ENCODE measurements at places on chromosomes 12 and 14. TPM values are rescaled to one million over a fixed set of nuclear protein-coding genes. Genes with fewer than 3 reads are reported as not detected.

DNA sequence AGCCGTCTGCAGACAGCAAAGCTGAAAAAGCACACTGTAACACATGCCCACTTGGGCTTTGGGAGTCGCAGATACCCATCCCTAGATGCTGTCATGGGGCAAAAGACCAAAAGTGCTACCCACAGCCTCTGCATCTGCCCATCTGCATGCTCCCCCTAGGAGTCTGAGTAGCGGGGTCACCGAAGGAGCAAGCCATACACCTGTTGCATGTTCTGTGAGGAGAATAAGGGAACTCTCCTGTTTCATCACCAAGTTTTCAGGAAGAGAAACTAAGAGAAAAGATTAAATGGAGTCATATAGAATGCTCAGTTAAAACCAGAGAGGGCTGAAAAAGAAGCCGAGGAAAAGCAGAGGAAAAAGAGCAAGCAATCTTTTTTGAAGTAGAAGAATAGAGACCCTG is 13.7 kb upstream of the ST8SIA1 start:
- no peak for DNase-seq

DNA sequence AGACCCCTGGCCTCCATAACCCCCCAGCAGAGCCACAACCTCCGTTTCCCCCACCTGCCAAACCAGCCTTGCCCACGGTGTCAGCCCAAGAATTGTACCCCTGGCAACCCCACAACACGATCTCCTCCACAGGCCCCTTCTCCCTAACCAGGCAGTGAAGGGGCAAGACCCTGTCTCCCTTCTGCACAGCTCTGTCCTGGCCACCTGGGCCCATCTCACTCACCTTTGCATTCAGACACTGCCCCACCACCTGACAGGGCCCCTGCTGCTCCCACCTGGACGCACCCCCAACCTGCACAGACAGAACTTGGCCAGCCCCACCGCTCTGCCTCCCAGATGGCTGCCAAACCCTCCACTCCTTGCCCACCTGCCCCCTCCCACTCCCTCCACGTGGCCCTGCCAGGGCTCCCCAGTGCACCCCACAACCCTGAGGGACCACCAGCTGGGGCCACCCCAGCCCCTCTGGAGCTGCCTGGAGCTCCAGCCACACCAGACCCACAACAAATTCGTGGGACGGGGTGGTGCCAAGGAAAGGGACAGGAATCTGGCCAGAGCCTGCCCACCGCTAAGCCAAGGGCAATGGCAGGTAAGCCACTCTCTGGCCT is 11.8 kb downstream of the AHNAK2 start:
- no peak for DNase-seq

GRCh38 chr14:89455412-89455811 is 38.4 kb upstream of the FOXN3 start:
- DNase-seq = no peak

DNA sequence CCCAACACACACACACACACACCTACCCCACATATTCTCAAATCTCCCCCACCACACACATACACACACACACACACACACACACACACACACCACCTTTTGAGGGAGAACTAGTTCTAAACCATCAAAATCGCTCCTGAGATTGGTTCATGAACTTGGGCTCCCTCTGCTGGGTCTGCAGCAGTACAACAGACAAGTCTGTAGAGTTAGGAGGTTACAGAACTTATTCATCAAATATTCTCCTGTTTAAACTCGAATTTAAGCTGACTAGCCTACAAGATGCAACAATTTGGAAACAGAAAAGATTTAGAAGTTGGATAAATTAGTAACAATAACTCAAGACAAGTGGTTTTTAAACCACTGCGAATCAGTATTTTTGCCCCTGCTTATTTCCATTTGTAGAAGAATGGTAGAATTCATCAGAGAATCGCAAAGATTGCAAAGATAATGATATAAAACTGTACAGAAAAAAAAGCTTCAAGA is 136.4 kb upstream of the USP15 start:
- DNase-seq = peak; percentile 38

DNA sequence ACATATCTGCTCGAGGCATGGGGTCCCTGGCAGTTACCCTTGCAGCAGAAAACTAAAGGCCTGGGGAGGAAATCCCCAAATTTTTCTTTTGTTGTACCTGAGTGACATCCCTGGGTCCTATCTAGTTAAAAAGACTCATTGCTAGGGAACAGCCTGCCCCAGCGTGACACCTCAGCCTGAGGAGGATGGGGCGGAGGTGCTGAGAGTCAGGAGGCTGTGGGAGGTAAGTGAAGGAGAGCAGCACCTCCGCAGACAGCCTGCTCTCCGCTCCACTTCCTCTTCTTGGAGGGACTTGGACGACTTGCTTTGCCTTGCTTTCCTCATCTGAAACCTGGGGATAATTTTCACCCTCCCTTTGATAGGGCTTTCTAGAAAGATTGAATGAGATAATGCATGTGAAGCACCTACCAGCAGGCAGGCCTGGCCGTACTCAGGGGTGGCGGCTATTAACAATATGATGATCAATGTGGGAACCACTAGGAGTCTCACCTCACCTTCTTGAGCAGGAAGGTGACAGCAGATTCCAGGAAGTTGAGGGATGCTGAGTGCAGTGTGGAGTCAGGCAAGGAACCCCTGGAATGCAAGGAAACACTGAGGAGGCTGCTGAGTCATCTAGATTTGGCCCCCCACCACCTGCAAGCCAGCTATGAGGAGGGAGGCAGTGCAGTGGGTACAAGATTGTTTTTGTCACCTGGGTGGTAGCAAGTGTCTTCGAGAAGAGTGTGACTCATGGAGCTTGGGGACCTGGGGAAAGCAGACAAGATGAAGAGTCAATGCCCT is 23.2 kb downstream of the UBE3B start:
- no peak for DNase-seq

DNA sequence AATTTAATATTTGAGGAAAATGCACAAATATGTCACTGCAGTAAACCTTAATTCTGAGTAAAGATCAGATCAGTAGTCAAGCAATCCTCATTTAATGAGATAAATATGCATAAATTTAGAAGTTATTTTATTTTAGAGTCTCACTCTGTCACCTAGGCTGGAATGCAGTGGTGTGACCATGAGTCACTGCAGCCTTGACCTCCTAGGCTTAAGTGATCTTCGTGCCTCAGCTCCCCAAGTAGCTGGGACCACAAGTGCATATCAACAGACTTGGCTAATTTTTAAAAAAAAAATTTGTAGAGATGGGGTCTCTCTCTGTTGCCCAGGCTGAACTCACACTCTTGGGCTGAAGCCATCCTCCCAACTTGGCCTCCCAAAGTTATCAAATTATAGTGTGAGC is 41.3 kb downstream of the LMO3 start:
- no peak for DNase-seq

DNA sequence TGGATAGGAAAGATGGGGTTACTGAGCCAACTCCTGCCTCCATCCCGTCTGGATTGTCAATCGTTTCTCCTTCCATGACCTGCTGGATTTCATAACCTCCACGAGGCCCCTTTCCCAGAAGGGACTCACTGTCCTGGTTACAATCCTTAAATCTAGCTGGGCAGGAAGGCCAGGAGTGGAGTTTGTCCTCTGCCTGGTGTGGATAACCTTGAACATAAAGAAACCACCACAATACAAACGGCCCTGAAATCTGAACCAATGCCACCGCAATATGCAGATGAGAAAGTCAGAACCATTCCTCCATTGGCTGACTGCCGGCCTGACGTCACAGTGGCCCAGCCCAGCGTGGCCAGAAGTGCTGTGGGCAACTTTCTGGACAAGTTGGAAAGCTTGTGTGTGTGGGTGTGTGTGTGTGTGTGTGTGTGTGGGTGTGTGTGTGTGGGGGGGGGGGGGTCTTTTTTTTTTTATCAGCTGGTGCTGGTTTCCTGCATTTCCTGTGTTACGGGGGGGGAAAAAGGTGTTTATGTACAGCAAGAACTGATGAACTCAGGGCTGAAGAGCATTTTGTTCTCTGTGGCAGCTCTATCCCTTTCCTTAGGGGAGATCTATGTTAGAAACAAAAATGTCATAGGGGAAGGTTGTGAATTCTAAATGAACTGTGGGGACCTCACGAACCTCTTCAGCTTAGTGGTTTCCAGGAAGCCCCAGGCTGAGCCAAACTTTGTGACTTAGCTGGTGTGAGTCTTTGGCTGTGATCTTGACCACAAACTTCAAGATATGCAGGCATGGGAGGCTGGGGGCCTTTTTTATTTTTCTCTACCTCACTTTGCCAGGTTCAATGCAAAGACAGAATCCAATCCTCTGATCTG is 81.6 kb upstream of the MED13L start:
- peak; percentile 75 for DNase-seq

DNA sequence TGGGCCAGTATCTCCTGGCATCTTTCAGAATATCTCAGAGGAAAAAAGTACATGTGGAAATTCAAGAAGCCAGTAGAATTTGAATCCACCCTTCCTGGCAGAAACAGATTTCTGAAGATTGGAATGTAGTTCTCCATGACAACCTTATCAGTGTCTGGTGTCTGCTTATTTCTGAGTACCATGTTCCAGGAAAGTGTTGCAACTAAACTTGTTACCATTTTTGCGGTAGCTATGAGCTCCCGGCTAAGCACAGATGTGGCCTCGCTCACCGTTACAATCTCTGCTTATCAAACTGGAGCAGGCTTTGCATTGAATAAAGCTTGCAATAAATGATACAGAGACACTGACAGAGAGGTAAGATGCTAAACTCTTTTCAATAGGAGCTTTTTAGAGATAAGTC is 13.0 kb upstream of the ITPR2 start:
- no peak for DNase-seq

Gene PLEKHH1
- total RNA-seq = 11.9 TPM

DNA sequence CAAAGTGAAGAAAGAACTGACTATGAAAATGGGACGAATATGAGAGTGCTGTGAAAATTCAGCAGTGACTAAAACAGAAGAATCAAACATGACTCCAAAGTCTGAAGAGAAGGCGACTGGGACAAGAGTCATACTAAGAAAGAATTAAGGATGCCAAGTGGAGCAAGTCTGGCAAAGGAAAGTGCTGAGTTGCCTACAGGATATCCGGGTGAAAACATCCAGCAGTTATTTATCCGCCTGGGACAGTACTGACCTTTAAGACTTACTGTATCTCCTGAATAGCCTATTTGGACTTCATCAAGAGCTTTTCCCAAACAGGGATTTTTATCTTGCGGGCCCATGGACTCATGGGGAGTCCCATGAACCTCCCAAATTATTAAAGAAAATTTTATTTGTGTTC is 41.1 kb downstream of the KICS2 start:
- peak; percentile 17 for DNase-seq

GRCh38 chr12:110756611-110757010 is 13.9 kb upstream of the PPP1CC start:
- peak; percentile 37 for DNase-seq

Gene ANKS1B
- not detected for total RNA-seq

GRCh38 chr12:10170216-10170615 is 1.7 kb downstream of the OLR1 start:
- peak; percentile 63 for DNase-seq

Gene GLT1D1
- not detected for total RNA-seq

GRCh38 chr12:80556566-80556965 is 112.5 kb downstream of the PTPRQ start:
- no peak for DNase-seq

DNA sequence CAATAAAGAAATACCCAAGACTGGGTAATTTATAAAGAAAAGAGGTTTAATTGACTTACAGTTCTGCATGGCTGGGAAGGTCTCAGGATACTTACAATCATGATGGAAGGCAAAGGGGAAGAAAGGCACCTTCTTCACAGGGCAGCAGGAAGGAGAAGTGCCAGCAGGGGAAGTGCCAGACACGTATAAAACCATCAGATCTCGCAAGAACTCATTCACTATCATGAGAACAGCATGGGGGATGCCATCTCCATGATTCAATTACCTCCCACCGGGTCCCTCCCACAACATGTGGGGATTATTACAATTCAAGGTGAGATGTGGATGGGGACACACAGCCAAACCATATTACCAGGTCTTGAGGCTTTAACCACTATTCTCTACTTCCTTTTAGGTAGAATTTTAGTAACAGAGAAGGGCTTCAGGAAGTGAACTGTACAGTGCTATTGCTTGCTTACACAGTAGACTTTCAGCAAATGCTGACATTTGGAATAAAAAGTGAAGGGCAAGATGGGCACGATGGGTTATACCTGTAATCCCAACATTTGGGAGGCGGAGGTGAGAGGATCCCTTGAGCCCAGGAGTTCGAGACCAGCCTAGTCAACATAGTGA is 40.8 kb upstream of the OR4E1 start:
- DNase-seq = no peak

- no peak for DNase-seq
These were observed 39.7 kb downstream of the FOS start for GRCh38 chr14:75318353-75318752.

Gene SOX5
- total RNA-seq = under 0.01 TPM

DNA sequence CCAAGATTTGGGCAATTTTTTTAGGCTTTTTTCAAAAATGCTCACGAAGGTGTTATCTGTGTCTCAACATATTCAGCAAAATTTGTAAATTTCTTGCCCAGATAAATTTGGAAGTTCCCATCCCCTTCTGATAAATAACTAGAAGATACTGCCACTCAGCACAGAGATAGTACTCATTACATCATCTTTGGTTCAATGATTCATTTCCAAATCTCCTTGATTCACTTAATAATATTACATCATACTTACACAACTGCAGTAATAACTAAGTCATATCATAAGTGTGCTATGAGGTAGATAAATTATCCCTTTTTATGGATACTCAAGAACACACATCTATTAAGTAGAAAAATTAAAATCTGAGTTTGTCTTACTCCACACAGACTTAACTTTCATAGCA is 89.4 kb downstream of the RPAP3 start:
- DNase-seq = no peak

- DNase-seq = no peak
These were observed 63.5 kb downstream of the CLMN start for GRCh38 chr14:95256002-95256775.

DNA sequence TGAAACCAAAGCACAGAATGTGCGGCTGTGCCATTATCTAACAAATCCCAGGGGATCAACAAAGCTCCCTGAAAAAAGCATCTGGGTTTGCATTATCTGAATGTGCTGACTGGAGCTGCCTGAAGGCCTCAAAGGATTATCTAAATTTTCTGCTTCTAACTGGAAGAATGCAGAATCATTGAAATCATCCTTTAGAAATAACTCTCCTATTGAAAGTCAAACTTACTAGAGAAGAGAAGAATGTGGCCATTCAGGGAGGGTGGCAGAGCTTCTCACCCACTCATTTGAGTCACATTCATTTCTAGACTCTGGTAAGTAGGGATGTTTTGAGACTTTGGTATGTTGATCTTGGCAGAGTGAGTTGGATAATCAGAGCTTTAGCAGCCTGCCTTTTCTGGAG is 220.6 kb upstream of the RGS6 start:
- DNase-seq = peak; percentile 81

DNA sequence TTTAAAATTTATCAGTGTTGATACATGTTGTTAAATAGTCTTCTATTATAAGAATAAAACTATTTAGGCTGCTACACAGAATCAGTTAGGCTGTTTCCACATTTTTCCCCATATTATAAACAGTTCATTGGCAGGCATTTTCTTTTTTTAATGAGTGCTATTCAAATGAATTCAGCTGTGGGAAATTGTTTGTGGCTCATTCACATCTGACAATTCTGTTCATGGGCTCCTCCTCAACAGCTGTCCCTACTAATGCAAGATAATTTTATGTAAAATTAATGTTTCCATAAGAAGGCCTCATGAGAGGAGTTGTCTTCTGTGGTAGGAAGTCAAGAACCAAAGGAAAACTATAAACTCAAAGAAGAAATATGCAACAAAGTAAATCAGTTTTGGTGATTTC is 218.0 kb downstream of the PPFIA2 start:
- no peak for DNase-seq

- DNase-seq = peak; percentile 16
These were observed 1176.7 kb upstream of the SEL1L start for GRCh38 chr14:82710267-82710841.

GRCh38 chr14:91714805-91715204 is 17.1 kb downstream of the CATSPERB start:
- DNase-seq = no peak

All from mammary epithelial cell (primary cell).